Common myeloid progenitor, CD34-positive (primary cell): ENCODE measurements at places on chromosomes 6 and 20.

- no peak for DNase-seq
These were observed 75.9 kb downstream of the GFOD1 start for GRCh38 chr6:13411484-13411883.

- DNase-seq, result no peak
These were observed 107.3 kb downstream of the NCOA3 start for GRCh38 chr20:47609001-47609400.

DNA sequence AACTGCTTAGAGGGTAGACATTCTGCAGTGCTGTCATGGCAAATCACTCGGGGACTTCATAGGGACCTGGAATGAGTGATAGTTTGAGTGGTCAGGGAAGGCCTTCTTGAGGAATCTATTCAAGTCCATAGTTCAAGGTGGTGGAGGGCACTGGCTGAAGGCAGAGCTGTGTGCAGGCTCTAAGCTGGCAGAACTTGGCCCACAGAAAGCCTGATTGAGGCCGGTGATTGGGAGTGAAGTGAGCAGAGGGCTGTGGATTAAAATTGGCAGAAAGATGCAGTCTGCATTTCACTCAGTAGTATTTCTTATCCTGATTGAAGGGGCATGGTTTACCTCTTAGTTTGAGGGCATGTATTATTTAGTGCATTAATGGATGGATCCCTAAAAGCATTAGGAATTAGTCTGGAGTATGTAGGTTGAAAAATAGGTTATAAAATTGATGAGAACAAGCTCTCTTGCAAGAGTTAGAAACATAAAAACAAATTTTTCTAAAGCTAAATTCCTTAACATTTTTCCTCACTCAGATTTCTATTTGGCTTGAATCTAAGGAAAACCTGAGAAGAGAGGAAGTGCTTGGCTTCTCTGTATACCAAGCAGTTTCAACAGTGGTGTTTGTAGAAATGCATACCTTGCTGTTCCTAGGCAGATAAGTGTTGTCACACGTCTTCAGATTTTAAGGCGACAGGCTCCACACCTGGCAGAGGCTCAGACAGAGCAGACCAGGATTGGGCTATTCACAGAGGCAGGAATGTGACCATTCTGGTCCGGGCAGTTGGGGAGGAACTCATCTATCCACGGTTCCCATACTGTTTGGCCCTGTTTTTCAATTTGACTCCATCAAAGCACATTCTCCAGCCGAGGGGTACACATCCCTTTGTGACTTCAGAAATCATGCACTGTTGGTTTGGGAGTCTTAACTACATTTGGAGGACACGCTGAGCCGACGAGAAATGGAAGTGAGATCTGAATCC, 45.2 kb downstream of the UTRN start:
- DNase-seq, result no peak

DNA sequence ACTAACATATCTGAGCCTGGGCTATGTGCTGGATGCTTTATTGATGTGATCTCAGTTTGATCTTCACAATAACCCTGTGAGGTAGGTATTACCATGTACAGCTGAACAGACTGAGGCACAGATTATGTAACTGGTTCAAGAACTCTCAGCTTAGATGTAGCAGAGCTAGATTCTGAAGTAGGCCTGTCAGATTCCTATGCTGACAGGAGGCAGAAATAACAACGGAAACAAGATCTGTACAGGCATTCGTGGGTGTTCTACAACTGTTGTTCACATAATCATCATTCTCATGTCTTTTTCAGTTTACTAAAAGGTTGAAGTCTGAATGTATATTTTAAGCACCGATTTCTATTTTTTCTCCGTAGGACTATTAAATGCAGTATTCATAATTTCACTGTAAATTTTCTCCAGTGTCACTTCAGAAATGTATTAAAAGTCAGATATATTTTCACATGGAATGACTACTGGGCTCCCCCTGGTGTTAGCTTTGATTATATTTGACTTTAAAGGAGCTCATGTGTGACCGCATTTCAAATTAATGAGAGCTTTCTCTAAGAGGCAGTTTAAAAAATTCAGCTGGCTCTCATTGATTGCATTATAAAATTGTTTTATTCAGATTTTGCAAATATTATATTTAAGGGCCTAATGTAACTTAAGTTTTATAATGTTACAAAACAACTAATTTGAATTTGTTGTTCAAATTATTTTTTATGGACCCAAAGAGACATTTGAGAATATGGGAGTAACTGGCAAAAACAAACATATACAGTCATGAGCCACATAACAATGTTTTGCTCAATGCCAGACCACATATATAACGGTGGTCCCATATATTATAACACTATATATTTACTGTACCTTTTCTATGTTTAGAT, 36.4 kb upstream of the SLC17A4 start:
- peak; percentile 72 for DNase-seq

DNA sequence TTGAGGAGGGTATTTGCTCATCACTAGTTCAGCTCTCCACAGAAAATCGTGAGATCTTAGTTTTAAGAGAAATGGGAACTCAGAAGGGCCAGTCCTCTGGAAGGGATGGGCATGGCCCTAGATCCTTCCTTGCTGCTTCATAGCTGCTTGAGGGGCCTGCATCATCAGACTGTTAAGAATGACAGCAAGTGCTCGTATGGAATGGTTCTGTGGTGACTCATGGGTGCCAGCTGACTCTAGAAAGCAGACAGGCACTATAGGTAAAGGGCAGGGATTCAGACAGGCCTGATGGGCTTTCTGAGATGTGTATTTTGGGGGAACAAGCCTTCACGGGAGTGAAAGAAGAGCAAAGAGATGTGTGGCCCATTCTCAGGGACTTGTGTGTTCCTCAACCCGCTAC, 90.8 kb downstream of the MYLK4 start:
- no peak for DNase-seq

- no peak for DNase-seq
These were observed 139.7 kb downstream of the SYNDIG1 start for GRCh38 chr20:24608926-24609667.

DNA sequence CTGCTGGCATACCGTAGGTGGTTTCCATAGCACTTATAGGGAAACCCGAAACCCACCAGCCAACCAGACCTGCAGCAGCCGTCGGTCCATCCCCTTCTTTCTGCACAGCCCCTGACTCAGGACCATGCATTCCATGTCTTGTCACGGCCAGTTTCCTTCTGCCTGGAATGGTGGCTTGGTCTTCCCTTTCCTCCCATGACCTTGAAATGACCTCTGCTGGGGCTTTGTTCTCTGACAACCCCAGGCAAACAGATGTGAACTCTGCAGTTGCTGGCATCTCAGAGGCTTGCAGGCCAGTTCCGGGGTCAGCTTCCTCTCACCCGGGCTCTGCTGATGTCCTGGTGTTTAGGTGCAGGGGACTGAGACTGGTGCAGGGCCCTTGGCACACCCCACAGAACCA, 250.8 kb downstream of the SMOC2 start:
- DNase-seq, result no peak

DNA sequence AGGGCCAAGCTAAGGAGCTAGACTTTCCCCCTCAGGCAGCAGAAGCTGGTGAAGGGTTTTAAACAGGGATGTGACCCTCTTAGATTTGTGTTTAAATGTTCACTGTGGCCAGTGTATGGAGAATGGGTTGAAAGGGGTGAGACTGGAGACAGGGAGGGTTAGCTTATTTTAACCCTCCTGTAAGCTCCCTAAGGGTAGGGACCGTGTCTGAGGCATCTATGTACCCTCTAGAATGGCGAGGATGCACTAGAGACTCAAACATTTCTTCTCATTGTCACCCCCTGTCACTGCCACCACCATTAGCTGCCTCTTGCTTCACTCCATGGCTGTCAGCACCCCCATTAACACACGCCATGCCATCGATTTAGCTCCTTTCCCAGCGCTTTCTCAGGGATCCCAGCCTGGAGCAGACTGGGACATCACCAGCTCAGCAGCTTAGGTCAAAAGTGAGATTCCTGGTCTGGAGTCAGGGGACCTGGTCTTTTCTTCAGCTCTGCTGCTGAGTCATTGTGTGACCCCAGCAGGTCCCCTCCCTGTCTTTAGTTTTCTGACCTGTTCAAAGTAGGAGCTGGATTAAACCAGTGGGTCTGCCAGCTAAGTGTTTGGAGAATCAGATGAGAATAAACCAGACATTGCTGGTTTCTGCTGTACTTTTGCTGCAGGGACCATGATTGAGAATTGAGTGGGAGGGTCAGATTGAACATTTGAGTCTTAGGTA, 1.1 kb upstream of the SLC22A7 start:
- DNase-seq, result no peak

DNA sequence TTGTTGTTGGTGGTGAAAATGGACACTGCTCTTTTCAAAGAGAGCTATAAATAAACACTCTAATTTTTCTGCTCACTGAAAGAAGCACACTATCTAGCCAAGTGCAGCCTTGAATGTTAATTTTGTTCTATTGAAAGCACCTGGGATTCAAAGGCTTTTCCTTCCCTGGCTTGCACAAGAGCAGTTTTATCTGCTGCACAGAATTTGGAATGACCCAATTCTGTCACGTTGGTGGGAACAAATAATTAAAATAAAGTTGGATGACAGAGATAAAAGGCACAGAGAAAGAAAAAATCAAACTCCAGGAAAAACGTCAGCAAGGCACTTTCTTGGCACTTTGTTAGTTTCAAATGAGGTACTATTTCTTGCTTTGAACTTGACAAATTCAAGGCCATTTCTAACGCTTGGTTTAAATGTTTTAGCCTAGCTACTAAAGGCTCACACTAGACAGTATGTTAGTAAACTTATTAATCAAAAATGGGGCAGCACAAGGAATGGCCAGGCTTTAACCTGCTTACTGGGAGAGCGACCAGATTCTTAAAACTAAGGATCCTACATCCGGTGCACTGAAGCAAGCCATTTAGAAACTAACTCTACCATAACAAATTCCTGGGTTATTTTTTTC, 145.5 kb upstream of the ARG1 start:
- DNase-seq, result no peak

GRCh38 chr6:14359438-14359837, 241.9 kb downstream of the CD83 start:
- DNase-seq, result no peak

DNA sequence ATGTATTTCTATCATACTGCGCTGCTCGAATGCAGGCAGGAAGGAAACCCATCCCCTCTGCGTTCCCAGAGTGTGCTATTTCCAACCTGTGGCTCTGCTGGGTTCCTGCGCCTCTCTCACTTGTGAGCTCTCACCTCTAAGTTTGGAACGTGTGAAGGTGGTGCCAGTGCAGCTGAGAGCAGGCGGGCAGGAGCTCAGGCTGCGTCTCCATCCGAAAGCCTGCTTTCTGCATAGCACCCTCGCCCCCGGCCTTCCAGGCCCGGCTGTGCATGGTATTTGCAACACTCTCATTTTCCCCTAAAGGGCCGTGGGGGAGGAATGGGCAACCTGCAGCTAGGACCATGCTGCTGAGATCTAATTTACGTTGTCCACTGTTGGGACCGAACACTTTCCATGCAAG, 288.0 kb upstream of the TSHZ2 start:
- DNase-seq, result no peak

DNA sequence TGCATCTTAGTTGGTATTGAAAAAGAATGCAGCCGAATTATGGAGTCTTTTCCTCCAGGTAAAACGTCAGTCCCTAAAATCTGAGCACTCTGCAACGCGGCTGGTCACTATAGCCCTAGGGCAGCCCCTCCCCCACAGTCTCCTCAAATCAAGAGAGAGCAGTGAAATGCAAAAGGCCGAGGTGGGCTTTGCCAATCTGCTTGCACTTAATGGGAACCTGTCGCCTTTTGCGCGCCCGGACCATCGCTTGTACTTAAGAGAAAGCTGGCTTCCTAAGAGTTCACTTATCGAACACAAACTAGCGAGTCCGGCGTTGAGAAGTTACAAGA, 447 bp downstream of the MCM3 start:
- DNase-seq, result no peak

DNA sequence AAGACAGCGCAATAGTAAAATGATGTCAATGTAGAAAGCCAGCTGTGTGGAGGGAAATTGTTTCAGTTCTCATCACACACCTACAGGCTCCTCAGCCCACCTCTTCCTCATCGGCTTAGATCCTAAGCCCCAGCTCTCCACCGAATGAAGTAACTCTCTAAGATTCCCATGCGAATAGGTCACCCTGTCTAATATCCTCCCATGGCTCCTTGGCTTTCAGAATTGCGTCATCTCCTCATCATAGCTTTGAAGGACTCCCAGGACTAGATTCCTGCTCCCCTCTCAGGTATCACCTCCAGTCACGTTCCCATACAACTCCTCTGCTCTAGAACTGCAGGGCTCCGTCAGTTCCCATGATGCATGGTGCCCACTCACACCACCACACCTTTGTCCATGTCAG, 16.2 kb upstream of the SLC22A16 start:
- DNase-seq, result no peak

DNA sequence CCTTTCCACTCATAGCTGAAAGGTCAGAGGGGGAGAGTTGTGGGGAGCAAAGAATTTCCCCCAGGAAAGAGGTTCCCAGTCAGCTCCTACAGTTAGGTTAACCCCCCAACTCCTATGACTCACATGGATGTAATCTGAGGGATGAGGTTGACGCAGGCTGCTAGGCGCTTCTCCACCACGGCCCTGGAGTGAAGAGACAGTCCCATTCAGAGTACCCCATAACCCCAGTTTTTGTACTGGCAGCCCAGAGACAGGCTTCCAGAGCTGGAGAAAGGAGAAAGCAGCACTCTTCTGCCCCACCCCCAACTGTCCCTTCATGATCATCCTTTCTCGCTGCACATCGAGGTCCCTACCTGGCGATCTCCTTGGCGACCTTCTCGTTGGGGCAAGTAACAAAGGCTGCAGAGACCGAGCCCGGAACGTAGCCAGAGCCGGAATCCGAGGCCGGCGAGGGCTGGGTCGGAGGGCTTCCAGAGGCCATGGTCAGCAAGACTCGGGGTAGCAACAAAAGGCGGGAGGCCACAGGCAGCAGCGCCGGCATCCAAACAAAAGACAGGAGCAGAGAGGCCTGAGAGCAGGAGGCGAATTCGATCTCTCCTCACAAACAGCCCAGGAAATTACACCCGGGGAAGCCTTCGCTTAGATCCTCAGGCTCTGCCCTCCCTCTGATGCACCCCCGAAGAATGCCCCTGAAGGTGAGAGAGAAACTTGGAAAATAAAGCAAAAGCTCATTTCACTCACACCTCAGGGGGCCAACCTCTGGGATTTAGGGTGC, 592 bp downstream of the CUTA start:
- no peak for DNase-seq

DNA sequence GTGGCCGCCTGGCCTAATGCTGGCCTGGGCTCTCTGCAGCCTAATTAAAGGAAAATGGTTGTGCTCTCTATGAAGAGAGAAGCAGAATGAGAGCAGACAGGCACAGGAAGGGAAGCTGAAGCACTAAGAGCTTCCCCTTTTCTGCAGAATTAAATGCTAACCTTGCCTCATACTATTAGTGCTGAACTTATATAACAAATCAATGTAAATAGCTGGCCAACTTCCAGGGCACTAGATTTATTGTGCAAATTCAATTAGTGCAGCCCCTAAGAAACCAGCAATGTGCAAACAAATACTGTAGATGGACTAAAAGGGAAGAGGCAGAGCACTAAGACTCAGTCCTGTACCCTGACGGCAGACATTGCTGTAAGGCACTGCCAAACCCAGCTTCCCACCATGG, 36.1 kb upstream of the INSM1 start:
- peak; percentile 55 for DNase-seq

- no peak for DNase-seq
These were observed 5.1 kb upstream of the FAM50B start for GRCh38 chr6:3844097-3844463.

- DNase-seq, result no peak
These were observed 142.7 kb downstream of the LRRC1 start for GRCh38 chr6:53937461-53937860.
